ENCODE measurements at places on chromosomes 12 and 14.

- DNase-seq = no peak
These were observed 172.2 kb downstream of the BRMS1L start for GRCh38 chr14:35998303-35998702.

GRCh38 chr14:69323266-69323998, 63.5 kb downstream of the GALNT16 start:
- no peak for DNase-seq

DNA sequence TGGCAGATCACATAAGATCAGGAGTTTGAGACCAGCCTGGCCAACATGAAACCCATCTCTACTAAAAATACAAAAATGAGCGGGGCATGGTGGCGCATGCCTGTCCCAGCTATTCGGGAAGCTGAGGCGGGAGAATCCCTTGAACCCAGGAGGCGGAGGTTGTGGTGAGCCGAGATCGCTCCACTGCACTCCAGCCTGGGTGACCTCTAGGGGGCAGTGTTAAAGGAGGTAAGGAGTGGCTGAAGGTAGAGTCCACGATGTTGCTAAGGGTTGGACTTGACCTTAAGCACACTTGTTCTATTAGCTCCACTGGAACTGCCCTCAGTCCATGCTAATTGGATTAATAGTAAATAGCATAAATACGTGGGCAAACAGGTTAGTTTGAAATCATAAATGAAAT, 62.4 kb upstream of the PSMC1 start:
- DNase-seq = no peak

GRCh38 chr12:75656648-75657047, 145.2 kb upstream of the KRR1 start:
- DNase-seq = no peak

GRCh38 chr12:43406801-43407200, 145.2 kb downstream of the ADAMTS20 start:
- DNase-seq = no peak

- DNase-seq = no peak
These were observed 55.4 kb downstream of the TMEM121 start for GRCh38 chr14:105581551-105582341.

- DNase-seq = no peak
These were observed 1.6 kb upstream of the TFCP2 start for GRCh38 chr12:51174501-51174900.

DNA sequence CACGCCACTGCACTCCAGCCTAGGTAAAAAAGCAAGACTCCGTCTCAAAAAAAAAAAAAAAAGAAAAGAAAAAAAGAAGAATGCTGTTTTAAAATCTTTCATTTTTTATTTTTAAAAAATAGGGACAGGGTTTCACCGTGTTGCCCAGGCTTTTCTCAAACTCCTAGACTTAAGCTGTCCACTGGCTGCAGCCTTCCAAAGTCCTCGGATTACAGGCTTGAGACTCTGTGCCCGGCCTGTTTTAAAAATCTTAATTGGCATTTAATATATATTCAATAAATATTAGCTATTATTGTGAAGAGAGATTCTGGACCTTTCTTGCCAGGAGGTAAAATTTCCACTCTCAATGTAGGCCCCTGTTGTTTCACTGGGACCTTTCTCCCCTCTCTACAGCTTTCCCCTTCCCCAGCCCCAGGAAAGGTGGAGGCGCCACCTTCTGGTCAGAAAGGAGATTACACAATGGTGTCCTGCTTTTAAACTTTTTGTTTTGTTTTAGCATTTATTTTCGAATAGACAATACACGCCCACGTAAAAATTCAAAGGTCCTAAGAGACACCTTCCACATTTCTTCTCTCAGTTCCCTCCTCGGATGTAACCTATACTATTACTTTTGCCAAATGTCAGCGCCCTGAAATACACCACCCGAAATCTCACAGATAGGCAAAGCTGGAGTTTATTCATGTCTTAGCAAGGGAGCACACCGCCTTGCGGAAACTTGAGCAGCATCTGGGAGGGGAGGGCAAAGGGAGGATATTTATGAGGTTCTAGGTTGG, 23.8 kb upstream of the PHC1 start:
- DNase-seq = peak; percentile 87

- DNase-seq = no peak
These were observed 26.8 kb downstream of the NCKAP5L start for GRCh38 chr12:49801141-49802063.

GRCh38 chr12:104134882-104135281, 3.1 kb downstream of the NFYB start:
- DNase-seq = no peak

DNA sequence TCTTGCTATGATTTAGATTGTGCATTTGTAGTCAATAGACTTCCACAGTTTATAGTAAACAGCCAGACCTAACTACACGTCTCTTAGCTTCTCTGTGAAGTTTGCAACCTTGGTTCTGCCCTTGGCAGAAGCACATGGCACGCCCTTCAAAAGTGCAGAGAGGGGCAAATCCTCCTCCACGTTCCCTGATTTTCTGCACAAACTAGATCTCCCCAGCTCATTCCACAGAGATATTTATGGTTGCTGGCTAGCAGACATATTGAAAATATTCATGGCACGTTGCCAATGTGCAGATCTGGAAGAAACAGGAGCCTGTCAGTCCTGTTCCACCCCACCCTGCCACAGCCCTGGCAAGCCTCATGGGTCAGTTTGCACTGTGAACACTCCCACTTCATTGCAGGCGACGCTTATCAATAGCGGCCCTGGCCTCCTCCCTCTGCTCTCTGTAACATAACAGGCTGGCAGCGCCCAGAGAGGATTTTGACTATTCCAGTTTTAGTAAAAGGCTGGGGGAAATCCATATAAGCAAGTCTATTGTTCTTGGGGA, 6.5 kb upstream of the LGALS3 start:
- DNase-seq = peak; percentile 61

DNA sequence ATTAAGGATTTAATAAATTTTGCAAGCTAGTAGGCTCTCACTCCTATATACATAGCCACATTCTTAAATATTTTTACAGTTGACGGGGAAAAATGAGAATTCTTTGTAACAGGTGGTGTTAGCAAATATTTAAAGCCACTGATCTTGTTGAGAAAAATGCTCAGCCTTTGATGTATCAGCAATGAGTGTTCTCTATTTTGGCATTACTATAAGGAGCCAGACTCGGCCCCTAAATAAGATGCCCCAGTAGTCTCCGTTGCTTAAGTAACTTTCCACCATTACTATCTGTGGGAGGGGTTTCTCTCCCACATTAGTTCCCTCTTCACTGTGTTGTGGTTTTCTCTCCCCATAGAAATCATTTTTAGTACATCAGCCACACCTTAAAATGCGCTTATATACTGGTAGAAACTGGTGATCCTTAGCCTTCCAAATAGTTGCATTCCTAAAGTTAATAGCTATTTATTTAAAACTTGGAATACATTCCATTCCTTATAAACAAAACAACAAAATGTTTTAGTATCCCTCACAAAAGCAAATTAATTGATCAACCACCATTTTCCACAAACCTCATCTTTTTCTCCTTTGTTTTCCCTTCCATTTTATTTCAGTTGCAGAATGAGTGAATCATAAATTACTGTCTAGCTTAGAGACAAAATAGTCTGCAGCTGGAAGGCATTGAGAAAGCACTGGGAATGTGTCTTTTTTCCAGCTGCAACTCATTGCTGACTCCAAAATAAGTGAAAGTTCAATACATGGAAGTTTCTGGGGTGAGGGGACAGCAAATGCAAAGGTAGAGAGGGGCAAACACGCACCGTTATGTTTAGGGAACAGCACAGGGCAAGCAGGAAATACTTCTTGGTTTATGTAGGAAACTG, 84.7 kb upstream of the FERMT2 start:
- no peak for DNase-seq

DNA sequence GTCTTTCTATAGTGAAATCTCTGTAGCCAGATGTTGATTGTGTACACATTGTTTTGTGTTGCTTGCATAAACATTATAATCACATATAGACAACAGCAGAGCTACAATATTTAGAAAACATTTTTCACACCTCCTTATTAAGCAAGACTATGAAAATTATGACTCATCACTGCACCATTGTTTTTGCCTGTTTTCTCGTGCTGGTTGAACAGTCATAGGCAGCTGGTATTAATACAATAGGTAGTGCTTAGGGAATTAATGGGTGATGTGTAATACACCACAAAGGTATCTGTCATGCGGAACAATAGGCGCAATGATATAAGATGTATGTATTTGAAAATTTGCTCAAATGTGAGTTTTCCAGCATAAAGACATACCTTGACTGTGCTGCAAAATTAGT, 449.3 kb downstream of the FOXG1 start:
- no peak for DNase-seq

DNA sequence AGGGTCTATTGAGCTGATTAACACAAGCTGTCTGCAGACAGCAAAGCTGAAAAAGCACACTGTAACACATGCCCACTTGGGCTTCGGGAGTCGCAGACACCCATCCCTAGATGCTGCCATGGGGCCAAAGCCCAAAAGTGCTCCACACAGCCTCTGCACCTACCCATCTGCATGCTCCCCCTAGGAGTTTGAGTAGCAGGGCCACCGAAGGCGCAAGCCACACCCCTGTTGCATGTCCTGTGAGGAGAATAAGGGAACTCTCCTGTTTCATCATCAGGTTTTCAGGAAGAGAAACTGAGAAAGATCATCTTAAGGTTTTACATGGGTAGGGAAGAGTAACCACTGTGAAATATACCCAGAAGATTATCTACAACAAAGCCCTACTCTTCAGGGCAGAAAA, 5.6 kb upstream of the ST8SIA1 start:
- no peak for DNase-seq

DNA sequence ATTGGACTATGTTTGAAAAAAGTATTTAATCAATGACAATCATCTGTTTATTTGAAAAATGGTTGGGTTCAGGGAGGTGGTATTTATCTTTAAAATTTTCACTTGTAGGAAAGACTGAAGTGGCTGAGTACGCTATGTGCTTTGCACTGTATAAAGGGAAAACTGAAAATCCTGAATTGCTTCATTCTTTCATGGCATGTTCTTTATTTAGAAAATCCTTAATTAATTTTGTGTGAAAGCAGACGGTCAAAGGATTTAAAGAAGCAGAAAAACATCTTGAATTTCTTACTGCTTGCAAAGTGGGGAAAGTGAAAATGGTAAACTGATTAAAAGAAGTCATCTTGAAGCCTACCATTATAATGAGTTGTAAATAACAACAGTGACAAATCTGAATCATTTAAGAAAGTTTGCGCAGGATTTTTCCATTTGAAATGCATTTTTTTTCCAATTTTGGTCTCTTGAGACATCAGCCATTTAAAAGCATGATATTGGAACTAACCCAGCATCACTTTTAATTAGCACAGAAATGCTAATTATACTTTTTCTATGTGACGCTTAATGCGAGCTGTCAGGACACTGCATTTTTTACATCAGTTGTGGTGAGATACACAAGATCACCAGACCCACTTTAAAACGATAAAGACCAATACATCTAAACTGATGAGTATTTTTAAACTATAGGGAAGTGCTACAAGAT, 169.0 kb downstream of the NEDD1 start:
- DNase-seq = no peak

DNA sequence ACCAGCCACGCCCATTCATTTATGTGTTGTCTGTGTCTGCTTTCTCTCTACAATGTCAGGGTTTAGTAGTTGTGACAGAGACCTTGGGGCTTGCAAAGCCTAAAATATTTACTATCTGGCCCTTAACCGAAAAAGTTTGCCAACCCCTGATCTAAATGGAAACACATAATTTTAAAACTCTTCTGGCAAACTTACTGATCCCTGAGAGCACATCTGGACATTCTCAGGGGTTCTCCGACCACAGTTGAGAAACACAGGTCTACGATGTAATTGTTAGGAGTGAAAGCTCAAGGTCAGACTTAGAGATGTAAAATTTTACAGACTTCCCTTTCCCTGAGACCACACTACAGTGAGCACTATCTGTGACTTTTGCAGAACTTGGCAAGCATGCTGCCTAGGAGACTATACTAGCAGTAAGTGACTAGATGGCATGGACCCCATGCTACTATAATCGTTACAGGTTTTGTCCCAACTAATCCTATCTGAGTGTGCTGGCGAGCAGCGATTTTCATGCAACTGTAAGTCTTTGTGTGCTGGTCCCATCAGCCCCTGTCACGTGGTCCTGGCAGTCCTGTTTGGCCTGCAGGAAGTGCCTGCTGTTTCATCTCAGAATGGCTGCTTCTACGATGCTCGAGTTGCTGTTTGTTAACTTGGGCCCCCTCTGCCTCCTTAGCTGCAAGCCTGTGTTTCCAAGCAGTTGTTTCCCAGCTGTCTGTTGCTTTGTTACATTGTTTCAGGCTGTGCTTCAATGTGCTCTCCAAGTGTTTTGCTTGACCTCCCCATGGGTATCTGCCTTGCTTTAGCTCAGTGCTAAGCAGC, 21.6 kb downstream of the TMTC2 start:
- no peak for DNase-seq

- no peak for DNase-seq
These were observed 36.4 kb upstream of the PRIMA1 start for GRCh38 chr14:93824518-93825234.

GRCh38 chr12:49744363-49744885, 3.1 kb downstream of the TMBIM6 start:
- no peak for DNase-seq

DNA sequence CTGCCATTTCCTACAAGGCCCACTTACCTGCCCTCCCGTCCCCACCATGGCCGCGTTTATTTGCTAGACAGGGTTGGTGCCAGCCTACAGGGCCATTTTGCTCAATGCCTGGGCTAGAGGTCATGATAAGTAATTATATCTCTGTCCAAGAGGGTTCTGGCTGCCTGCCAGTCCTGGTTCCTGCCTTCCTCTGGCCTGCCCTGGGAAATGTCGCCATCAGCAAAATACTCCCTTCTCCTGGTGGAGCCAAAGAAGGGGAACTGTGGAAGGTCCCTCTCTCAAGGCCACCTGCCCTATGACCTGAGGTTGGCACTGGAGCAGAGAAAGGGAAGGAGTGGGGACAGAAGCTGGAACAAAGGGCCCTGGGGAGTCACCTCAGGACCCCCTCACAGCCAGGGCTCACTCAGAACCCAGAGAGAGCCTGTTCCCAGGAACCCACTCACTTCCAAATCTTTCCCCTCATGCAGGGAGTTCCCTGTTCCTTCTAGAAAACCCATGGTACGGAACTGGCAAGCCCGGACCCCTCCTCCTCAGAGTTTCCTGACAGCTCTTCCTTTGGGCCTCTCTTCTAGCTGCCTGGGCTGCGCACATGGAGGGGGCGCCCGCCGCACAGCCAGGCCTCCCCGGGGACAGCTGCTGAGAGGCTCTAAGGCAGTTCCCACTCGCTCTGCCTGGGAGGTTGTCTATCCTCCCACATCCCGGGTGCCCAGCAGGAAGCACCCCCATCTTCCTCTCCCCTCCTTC, 280.5 kb downstream of the DPF3 start:
- DNase-seq = no peak

- DNase-seq = no peak
These were observed 18.8 kb upstream of the IAPP start for GRCh38 chr12:21353948-21354347.

GRCh38 chr12:6468283-6468575, 2.2 kb downstream of the VAMP1 start:
- DNase-seq = no peak

- DNase-seq = no peak
These were observed 118.3 kb upstream of the SCAF11 start for GRCh38 chr12:46108721-46109120.

All from OCI-M1 (cell line).